ENCODE measurements at places on chromosomes 16 and 17.

GRCh38 chr17:10171122-10171571 lies 27.3 kb downstream of the GAS7 start:
- no peak for DNase-seq

DNA sequence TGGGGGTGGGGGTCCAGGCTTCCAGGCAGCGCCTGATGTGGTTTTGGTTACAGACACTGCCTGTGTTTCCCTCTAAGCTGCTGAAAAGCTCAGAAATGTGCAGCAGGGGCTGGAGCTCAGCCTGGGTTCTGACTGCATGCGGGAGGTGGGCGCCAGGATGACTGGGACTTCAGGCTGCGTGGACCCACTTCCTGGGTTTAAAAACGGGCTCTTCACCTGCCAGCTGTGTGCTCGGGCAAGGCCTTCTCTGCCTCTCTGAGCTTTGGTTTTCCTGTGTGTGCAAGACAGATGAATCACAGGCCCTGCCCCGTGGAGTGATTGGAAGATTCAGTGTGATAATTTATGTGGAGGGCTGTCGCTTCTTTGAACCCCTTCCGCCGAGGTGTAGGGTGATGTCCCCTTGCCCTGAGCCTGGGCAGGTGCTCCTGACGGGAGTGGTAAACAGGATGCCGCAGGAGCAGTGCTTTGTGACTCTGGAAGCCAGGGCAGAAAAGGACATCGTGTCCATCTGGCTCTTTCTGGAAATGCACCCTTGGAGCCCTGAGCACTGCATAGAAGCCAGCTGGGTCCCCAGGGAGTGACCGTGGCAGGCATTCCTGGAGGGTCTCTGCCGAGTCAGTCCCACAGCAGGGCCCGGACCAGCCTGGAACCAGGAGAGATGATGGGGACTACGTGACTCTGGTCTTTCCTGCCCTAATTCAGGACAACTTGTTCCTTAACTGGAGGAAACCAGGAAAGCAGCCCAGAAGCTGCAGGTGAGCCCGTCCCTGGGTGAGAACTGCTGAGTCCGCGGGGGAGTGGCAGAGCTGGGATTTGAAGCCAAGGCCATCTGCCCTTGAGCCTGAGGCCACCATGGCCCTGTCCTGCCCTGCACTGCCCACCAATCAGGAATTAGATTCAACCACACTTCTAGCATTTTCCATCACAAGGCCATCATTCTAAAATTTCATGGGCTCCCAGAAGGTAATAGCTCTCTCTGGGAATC lies 28.5 kb upstream of the SLC7A5 start:
- DNase-seq: no peak

DNA sequence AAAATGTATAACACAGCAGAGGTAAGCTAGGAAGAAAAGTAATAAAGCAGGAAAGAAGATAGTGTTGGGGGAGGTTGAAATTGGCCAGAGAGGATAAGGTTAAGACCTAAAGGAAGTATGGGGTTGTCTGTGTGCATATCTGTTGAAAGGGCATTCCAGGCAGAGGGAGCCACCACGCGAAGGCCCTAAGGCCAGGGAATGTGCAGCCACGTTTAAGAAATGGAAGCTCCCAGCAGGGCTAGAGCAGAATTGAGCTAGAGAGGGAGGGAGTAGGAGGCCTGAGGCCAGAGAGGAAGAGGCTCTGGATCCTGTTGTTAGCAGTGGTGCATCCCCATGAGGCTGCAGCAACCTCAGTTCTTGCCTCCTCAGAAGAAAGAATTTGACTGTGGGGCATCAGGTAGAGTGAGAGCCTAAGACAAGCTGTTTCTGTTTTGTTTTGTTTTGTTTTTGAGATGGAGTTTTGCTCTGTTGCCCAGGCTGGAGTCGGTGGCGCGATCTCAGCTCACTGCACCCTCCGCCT lies 59.0 kb upstream of the CACNG5 start:
- DNase-seq: no peak

GRCh38 chr16:85227946-85228862 lies 115.9 kb upstream of the CIBAR2 start:
- no peak for DNase-seq

- DNase-seq: no peak
Measured at GRCh38 chr16:27862953-27863352, 200.6 kb downstream of the GSG1L start.

DNA sequence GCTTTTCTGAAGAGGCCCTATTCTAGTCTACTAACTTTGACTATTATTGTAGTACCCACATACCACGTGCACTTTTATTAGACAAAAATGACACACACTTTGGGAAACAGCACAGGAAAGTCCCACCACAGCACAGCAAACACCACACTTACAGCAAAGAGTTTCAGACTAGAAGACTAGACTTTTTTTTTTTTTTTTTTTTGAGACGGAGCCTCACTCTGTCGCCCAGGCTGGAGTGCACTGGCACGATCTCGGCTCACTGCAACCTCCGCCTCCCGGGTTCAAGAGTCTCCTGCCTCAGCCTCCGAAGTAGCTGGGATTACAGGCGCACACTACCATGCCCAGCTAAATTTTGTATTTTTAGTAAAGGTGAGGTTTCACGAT lies 20.1 kb downstream of the YWHAE start:
- DNase-seq: no peak

- DNase-seq: no peak
Measured at GRCh38 chr17:8237175-8237574, 10.7 kb downstream of the CTC1 start.

- no peak for DNase-seq
Measured at GRCh38 chr16:31181102-31181830, 1.3 kb downstream of the FUS start.

DNA sequence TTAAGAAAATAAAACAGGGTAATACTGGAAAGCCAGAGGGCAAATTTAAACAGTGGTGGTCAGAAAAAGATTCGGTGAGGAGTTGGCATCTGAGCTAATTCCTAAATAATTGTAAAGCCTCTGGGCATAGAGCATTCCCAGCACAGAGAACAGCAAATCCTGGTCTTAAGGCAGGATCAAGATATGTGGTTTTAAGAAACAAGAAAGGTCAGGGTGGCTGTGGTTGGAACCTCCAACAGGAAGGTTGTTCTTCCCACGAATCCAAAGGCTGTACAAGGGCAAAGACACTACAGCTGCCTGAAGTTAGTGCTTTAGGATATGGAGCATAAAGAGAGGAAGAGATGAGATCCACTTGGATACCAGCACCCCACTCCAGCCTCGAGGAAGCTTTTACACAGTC lies 114.6 kb downstream of the ZNF18 start:
- DNase-seq: no peak

DNA sequence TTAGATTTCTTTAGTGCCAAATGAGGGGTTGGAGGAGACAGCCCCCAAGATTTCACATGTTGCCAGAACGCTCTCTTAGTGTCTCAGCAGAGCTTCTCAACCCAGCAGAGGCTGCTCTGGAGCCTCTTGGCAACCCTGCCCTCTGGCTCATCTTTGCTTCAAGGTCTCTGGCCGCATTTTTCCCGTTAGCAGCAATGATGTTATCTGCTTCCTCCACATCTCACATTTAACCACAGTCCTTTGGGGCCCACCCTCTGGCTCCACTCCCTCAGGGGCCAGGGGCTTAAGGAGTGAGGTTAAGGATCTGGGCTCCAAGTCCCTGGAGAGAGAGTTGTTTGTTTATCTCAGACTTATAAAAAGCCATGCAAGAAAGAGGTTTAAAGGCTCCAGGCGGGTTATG lies 3.3 kb upstream of the XYLT1 start:
- DNase-seq: no peak

DNA sequence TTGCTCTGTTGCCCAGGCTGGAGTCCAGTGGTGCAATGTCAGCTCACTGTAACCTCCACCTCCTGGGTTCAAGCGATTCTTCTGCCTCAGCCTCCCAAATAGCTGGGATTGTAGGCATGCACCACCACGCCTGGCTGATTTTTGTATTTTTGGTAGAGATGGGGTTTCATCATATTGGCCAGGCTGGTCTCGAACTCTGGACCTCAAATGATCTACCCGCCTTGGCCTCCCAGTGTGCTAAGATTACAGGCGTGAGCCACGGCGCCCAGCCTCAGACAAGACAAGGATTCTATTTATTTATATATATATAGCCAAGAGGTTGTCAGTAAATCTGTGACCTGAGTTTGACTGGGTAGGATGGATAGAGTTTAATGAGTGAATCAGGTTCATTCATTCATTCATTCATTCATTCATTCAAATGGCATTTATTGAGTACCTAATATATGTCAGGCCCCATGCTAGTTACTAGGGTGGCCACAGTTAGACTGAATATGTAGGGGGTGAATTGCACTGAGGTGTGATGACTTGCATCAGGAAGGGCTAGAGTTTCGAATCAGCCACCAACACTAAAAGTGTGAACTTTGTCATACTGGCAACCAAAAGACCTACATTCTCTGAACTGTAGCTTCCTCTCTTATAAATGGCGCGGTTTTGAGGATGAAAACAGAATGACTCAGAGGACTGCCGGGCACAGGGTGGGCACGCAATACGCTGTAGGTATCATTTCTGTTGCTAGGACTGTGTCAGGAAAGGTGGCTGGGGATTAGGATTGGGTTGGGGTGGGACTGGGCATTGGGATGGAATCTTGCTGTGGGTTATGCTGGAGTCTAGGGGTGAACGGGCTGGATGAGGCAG lies 37.8 kb downstream of the ITGAE start:
- no peak for DNase-seq

DNA sequence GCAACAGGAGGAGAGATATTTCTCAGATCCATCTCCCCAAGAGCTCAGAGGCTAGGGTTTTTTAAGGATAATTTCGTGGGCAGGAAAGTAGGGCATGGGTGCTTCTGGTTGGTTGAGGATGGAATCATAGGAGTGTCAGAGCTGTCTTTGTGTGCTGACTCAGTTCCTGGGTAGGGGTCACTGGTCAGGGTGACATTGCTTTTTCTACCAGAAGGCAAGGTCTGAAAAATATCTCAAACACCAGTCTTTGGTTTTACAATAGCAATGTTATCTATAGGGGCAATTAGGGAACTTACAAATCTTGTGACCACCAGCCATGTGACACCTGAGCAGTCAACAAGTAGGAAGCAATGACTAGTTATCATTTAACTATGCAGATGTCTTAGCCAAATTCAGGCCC lies 82.9 kb upstream of the DYNLRB2 start:
- DNase-seq: no peak

DNA sequence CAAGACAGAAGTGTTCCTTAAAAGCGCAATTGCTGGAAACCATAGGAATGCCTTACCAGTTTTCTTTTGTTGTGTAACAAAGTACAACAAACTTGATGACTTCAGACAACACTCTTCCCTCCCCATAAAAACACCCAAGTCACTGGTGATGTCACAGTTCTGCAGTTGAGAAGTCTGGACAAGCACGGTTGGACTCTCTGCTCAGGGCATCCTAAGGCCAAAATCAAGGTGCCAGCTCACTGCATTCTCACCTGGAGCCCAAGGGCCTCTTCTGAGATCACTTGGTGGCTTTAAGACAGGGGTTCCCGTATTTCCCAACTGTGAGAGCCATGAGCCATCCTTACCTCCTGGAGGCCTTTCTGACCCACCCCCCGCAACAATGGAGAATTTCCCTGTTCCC lies 45.6 kb upstream of the MEAK7 start:
- no peak for DNase-seq

DNA sequence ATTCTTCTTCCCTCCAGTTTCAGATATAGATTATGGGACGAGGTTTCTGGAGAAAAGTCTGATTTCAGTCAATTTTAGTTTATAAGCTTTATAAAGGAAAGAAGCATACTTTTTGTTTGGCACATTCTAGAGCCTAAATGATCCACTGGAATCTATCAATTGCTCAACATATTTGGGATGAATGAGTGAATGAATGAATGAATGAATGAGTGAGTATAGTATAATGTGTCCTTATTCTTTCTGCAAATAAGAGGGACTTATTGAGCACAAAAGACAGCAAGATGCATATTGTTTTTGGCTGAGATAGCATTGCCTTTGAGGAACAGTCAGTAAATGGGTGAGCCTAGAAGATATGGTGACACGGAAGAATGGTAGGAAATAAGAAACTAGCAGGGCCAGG lies 245.4 kb downstream of the SHISA9 start:
- no peak for DNase-seq

- DNase-seq: no peak
Measured at GRCh38 chr17:68422821-68423220, 34.5 kb downstream of the WIPI1 start.

GRCh38 chr17:73316919-73317505 lies 5.2 kb upstream of the CDC42EP4 start:
- no peak for DNase-seq

- no peak for DNase-seq
Measured at GRCh38 chr17:19244781-19245180, 7.6 kb downstream of the EPN2 start.

- no peak for DNase-seq
Measured at GRCh38 chr16:24721830-24722238, 7.6 kb upstream of the TNRC6A start.

GRCh38 chr16:73033271-73033998 lies 14.5 kb downstream of the ZFHX3 start:
- DNase-seq: no peak

- no peak for DNase-seq
Measured at GRCh38 chr16:85548375-85548774, 64.7 kb upstream of the GSE1 start.

- no peak for DNase-seq
Measured at GRCh38 chr16:9372934-9373890, 281.8 kb downstream of the HAPSTR1 start.

- DNase-seq: no peak
Measured at GRCh38 chr16:47990676-47991075, 165.1 kb downstream of the ABCC12 start.

GRCh38 chr17:18115517-18115916 lies 7.0 kb downstream of the MYO15A start:
- DNase-seq: no peak

GRCh38 chr17:50923611-50924010 lies 57.5 kb upstream of the TOB1 start:
- no peak for DNase-seq
